ENCODE measurements at places on chromosomes 7 and 10.

DNA sequence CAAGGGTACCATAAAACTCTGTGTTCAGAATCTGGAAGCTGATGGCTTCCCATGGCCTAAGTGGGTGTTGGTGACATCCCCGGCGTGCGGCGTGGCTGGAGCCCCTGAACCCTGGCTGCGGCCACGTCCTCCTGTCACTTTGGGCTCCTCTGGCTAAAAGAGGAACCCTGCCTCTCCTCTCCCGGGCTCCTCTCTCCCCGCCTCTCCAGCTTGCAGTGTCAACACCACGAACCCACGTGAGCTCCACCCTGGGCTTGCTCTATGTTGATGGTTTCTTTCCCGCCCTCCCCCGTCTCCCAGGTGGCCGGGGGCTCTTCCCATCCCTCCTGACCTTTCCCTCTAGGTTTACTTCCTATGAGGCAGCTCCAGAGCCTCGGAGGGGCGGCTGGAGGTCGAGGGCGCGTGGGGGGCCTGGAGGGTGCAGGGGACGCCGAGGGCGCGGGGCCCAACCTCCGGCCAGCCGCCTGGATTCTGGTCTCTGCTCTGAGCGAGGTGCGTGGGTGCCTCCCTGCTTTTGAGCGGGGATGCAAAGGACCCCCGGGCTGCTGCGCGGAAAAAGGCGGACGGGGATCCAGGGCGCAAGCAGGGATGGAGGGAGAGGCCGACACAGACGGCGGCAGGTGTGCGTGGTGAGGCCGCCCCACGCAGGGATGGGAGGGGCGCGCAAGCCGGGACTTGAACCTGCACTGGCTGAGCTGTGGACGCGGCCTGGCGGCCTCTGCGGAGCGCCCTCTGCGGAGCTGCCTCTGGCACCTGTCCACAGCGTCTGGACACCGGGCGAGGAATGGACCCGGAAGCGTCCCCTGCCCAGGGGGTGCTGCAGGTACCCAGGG is 115.5 kb upstream of the DIP2C start:
- DNase-seq: no peak

- no peak for DNase-seq
Measured at GRCh38 chr10:96596422-96597407, 9.9 kb upstream of the TM9SF3 start.

DNA sequence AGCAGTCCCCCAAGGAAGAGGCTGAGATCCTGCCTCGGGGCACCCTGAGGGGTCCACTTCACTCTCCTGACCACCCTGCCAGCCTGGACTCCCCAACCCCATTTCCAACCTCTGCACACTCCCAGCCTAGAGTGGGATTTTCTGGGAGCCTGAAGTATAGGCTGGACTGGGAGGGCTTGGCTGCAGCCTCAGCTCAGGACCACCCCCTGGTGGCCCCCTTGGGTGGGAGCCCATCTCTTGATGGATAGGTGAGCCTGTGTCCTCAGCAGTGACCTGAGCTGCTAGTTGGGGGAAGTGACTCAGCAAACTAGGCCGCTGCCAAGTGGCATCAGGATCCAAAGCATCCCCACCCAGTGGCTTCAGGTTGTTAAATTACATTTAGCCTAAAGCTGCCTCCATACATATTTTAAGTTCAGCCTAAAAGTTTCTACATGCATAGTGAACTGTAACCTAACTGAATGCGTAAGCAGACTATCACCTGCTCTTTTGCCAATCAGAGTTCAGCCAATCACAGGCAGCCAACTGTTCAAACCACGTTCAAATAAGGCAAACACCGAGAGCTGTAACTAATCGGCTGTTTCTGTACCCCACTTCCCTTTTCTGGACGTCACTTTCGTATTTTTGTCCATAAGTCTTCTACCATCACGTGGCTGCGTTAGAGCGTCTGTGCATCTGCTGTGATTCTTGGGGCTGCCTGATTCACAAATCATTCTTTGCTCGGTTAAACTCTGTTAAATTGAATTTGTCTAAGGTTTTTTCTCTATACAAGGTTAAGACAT is 144.0 kb downstream of the PLPP4 start:
- DNase-seq: peak; percentile 2

- DNase-seq: no peak
Measured at GRCh38 chr7:159165352-159165751, 20.7 kb upstream of the VIPR2 start.

GRCh38 chr10:24866604-24867583 is 85.5 kb downstream of the PRTFDC1 start:
- DNase-seq: peak; percentile 59

- no peak for DNase-seq
Measured at GRCh38 chr7:100555701-100556100, 16.7 kb downstream of the AGFG2 start.

GRCh38 chr7:130114776-130115175 is 44.4 kb downstream of the KLHDC10 start:
- DNase-seq: no peak

DNA sequence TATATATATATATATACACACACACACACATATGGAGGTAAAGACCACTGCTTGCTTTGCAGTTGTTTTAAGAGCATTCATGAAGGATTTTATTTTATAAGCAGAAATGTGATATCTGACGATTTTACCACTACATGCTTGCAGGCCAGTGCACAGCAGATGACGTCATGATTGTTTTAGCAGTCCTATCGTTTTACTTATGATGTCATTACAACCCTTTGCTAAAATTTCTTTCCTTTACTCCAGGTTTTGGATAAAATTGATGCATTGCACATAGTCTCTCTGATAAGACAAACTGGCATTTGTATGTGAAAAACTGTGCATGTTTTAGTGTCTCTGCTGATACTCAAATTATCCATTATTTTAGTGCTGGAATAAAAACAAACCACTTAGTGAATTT is 9.2 kb downstream of the EGFR start:
- DNase-seq: no peak

DNA sequence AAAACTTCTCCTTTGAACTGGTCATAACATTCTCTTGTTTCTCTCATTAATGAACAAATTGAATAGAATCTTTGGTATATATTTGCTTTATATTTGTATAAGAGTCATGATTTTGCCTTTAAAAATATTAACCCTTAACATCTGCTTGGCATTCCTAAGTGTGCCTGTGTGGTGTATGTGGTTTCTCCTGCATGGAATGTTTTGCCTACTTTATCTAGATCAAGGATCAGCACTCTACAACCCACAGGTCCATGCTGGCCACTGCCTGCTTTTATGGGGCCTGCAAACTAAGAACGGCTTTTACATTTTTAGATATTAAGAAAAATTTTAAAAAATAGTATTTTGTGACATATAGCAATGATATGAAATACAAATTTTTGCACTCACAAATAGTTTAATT is 4.3 kb upstream of the LAMB4 start:
- no peak for DNase-seq

- DNase-seq: peak; percentile 60
Measured at GRCh38 chr7:142482891-142483658, 225.2 kb upstream of the PRSS58 start.

- no peak for DNase-seq
Measured at GRCh38 chr10:69043931-69044531, 43.9 kb upstream of the SRGN start.

GRCh38 chr7:19336836-19337383 is 191.7 kb upstream of the FERD3L start:
- no peak for DNase-seq

DNA sequence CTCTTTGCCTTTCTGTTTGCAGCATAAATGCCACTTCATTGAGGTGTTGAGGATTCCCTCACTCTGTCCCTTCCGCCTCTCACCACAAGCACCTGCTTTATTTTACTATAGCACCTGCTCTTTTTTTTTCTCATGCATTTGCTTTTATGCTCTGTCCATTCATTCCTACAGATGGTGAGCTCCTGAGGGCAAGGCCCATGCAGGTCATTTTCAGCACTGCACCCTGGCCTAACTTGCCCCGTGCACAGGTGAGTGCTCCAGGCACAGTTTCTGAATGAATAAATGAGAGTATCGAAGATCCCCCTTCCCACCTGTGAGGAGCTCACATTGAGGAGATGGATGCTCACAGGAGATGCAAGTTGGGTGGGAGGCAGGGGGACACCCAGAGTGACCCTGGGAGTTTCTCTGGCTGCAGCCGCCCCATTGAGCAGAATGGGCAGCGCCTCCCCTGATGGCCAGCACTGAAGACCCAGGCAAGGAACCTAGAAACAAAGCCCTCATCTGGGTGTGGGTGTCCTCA is 1.2 kb upstream of the AKR1E2 start:
- DNase-seq: no peak

DNA sequence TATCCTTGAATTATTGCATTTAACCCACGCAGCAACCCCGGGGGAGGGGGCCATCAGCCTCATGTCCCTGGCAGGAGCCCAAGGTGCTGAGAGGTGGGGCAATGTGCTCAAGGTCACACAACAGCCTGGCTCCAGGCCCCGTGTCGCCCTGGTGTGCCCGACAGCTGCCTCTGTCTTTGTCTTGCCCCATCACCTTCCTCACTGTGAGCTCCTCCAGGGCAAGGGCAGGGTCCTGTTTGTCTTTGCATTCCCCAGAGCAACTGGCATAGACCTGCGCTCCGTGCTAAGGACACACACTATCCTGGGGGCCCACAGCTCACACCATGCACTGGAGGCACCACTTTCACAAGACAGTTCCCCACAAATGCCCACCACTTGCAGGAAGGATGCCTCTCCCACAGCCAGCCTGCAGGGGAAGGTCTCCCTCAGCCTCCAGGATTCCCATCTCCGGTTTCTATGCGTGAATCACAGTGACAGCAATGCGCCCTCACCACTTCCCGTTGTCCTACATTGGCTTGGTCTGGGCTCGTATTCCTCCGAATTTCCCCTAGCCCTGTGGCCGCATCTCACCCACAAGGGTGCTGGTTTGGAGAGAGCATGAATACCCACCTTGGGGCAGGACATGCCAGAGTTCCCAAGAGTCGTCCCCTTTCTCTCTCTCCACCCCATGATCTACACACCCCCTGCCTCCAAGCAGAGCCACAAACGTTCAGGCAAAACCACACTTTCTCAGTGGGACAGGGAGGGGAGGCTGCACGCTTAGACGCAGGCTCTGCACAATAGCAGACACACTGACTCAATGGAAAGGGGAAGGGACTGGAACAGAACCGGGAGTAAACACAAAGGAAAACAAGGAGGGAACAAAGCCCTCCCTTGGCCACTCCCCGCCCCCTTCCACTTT is 10.3 kb downstream of the ITPRIP start:
- peak; percentile 80 for DNase-seq

- peak; percentile 83 for DNase-seq
Measured at GRCh38 chr7:27608776-27609495, 53.7 kb downstream of the HIBADH start.

DNA sequence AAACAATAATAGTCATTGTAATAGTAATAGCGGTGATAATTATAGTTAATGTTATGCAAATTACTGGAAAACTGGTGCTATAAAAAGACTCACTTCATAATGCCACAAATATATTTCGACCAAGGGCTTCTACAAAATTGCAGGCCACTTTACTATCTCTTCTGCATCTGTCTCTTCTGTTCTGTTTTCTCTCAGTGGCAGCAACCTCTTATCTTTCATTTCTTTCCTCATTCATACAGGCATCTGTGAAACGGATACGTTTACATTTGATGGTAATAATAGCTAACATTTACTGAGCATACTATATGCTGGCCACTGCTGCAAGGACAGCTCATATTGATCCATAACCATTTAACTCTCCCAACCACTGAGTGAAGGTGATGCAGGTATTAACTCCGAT is 537.4 kb upstream of the PFKP start:
- no peak for DNase-seq

GRCh38 chr7:137578541-137578940 is 235.0 kb upstream of the PTN start:
- no peak for DNase-seq

GRCh38 chr10:5478694-5479305 is 20.6 kb downstream of the CALML5 start:
- DNase-seq: no peak

- DNase-seq: no peak
Measured at GRCh38 chr10:107647462-107647861, 483.0 kb upstream of the SORCS1 start.

- DNase-seq: no peak
Measured at GRCh38 chr10:51487576-51487975, 211.8 kb downstream of the CSTF2T start.

DNA sequence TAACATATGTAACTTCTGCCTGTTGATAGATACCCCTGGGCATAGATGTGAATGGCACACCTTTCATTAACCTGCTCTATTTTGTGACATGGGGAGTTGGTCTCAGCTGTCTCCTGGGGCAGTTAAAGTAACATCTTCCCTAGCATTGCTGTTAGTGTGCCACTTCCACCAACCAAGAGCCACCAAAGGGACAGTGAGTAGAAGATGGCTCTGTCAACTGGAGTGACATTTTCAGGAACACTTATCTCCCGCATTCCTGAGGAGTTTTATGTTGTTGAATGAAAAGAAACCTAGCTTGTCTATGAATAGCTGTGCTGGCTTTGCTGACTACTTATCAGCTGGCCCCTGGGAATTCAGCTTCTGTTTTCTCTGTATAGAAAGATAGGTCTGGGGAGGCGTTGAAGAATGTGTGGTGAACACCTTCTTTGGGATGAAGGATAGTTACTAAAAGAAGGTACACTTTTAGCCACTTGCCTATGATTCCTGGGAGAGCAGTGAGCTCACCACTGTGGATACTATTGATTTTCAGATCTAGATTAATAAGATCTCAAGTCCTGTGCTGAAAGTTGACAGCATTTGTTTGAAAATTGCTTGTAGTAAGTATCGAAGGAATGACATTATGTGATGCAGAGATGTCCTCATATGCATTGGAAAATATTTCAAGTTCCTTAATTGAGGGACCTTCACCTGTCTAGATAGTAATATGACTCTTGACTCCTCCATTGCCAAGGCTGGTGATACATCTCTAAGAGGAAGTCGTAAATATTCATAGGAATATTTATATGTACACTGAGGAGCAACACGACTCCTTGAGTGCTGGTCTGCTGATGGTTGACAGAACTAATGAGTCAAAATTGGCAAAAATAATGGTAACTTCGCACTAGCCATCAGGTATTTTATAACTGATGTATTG is 7.6 kb downstream of the STARD3NL start:
- no peak for DNase-seq

- no peak for DNase-seq
Measured at GRCh38 chr7:150435390-150436073, 14.9 kb upstream of the GIMAP8 start.

DNA sequence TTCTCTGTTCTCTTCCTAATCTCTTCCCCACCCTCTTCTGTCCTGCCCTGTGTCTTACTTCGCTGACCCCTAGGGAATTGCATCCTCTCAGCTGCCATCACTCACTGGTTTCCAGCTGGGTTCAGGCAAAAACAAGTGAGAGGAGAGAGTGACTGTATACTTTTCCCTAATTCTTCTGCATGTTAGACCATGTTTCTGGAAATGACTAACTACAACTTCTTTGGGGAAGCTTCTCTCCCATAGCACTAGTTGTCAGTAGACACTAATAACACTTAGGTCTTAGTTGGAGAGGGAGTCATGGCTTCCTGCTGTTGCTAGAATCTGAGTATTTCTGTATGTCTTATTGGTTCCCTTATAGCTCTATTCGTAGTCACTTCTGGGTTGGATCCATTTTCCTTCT is 299.0 kb upstream of the FZD1 start:
- DNase-seq: no peak
